ENCODE measurements at places on chromosomes 5 and 9.

GRCh38 chr9:15531380-15531779 is 20.6 kb upstream of the PSIP1 start:
- no peak for DNase-seq

DNA sequence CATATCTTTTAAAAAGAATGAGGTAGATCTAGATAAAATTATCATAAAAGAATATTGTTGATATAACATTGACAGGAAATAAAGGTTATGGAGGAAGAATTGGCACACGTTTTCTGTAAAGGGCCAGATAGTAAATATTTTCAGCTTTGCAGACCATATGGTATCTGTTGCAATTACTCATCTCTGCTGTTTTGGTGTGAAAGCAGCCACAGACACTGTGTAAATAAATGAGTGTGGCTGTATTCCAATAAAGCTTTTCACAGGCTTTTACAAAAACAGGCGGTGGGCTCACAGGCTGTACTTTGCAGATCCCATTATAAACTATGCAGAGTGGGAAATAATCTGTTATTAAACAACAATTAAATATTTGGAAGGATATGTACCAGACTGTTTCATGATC is 87.4 kb downstream of the SGCD start:
- DNase-seq: no peak

- DNase-seq: no peak
Observed at GRCh38 chr9:4138781-4139180, 161.1 kb downstream of the GLIS3 start.

DNA sequence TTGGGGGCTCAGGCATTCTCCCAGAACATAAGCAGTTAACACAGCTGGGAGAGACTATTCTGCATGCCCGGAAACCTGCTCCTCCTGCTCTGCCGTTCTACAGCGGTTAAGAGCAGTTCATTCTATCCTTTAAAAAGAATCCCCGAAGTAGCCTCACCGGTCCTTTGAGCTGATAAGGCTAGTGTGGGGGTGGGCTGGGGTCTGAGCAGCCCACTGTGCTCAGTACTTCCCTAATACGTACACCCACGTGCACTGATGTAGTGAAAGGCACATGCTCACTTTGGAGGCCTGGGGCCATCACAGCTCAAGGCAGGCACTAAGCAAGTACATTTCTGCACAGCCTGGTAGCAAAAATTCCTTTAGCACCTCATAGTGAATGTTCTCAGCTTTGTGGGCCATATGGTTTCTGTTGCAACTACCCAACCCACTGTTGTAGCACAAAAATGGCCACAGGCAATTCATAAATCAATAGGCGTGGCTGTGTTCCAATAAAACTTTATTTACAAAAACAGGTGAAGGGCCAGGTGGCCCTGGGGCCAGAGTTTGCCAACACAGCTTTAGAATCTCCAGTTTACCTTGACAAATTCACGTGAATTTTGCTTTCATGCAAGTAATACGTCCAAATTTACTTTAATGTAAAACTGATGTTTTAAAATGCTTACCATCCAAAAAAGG is 136.4 kb downstream of the ZNF354C start:
- DNase-seq: no peak
